ENCODE measurements at places on chromosomes 4 and X. TPM values are rescaled to one million over a fixed set of nuclear protein-coding genes. Genes with fewer than 3 reads are reported as not detected.

LINC00632 gene
- 0.47 TPM for total RNA-seq

MAB21L2 gene
- total RNA-seq, result not detected

SLITRK2 gene
- total RNA-seq, result not detected

STPG2 gene
- total RNA-seq, result not detected

ADGRG4 gene
- not detected for total RNA-seq

SH3D19 gene
- total RNA-seq, result 0.47 TPM

CFAP299 gene
- total RNA-seq, result 0.09 TPM

DNA sequence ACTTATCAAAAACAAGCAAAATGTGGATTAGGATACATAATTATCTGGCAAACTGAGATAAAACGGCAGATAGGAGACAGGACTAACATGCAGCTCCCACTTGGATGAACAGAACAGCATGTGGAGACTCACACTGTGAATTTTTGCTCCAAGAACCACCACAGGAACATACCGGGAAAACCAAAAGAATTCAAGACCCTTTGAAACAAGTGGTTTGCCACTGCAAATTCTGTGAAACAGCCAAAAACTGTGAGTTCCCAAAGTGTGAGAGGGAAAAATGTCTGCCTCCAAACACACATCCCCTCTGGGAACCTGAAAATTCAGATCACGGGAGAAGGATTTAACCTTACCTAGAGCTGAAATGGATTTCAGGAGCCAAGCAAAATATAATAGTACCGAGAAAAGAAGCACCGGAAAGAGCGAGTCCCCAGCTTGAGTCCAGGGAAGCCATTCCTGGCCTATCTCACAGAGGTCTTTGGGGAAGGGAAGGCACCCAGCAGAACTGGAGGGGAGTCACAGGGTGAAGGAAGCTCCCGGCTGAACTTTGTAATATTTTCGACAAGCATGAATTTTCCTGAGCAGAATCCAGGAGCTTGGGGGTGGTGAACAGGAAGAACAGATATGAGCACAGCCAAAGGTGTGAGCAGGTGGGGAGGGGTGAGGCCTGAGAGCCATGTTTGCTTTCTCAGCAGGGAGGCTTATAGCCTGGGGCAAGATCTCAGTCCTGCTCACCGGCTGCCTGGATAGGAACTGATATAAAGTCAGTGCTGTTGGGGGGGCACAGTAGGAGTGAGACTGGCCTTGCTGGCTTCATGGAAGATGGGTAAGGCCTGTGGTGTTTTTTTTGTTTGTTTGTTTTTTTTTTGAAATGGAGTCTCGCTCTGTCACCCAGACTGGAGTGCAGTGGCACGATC, 23.9 kb downstream of the MANBA start:
- no peak for DNase-seq

GRCh38 chr4:14345356-14345775, 656.9 kb upstream of the CPEB2 start:
- no peak for DNase-seq

DNA sequence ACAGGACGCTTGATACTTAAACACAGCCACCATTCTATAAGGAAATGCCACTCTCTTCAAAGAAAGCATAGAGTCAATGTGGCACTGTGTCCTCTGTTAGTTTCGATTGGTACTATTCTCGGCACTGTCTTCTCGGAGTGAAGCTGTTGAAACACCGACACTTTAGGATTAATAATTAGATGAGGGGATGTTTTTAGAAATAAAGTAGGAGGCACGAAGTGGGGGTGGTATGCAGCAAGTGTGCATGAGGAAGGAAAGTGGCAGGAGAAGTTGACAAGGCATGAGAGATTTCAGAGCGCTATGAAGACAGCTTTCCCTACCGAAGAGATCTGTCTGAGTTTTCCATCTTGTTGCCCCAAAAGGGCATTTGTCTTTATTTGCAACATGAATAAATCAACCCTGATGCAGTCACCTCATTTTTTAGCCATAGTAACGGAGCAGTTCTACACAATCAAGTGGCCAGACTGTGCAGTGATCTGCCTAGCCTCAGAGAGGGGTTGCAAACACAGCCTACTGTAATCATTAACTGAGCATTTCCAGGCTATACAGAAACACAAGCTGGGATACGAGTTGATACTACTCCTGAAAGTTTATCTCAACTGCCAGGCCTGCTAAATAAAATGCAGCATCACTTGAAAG, 8.3 kb downstream of the GPRIN3 start:
- no peak for DNase-seq

DNA sequence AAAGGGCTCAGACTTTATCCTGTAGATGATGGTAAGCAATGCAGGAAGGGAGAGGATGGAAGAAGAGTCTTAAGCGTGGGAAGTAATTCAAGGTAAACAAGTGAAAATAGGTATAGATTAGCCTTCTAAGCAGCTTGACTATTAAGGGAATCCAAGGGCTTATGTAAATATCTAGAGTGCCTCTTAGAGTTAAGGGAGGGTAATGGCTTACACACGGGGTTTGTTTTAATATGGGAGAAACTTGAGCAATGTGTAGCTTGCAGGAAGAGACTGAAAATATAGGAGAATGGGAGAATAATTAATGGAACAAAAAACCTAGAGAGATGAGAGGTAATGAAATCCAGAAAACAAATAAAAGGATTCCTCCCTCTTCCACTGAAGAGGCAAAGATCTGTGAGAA, 12.8 kb upstream of the SAP30 start:
- DNase-seq, result no peak

DNA sequence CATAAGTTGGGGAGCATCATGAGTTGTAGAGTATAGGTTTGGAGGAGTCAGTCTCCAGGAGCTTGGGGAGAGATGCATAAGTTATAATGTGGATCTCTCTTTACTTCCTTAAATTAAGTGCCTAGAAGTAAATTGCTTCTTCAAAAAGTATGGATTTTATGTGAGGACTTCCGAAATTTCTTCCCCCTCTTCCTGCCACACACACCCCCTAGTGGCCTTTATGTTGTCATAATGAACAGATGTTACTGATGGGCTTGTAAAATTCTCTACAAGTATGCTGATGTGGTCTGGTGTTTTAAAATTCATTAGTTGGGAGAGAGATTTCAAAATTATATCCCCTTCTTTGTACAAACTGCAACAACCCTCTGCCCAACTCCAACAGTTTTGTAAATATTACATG, 2.3 kb upstream of the METTL14 start:
- peak; percentile 39 for DNase-seq

- DNase-seq, result no peak
These were observed 8.7 kb downstream of the GAGE10 start for GRCh38 chrX:49312176-49312575.

DNA sequence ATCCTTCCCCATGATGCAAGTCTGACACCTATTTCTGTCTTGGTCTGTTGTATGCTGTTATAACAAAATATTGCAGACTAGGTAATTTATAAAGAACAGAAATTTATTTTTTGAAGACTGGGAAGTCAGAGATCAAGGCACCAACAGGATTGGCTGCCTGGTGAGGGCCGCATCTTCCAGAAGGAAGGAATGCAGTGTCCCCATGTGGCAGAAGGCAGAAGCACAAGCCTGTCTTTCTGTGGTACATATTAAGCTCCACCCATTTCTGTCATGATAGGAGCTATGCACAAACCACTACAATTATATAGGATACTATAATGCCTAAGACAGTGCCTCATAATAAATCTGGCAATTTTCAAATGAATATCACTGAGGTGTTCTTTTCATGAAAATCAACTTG, 502.3 kb upstream of the DIAPH2 start:
- DNase-seq, result no peak

- no peak for DNase-seq
These were observed 4.0 kb upstream of the NKX3-2 start for GRCh38 chr4:13548059-13548983.

DNA sequence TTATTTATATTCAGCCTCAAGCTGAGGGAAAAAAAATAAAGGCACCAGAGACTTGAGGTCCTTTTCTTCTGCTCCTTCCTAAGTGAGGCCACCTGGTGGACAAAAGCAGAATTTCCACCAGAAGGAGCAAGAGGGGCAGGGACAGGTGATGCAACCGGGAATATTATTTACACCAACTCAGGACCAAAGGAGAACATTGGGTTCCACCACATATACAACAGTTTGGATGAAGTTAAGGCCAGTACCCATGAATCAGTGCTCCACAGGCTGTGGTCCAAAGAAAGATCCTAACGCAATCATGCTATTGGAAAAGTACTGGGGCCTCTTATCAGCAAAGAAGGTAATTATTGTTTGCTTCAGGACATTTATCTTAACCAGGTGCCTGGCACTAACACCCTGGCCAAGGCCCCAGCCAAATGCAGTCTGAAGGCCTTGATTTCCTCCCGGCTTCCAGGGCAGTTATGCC, 57.4 kb downstream of the TSC22D3 start:
- DNase-seq, result peak; percentile 72

DNA sequence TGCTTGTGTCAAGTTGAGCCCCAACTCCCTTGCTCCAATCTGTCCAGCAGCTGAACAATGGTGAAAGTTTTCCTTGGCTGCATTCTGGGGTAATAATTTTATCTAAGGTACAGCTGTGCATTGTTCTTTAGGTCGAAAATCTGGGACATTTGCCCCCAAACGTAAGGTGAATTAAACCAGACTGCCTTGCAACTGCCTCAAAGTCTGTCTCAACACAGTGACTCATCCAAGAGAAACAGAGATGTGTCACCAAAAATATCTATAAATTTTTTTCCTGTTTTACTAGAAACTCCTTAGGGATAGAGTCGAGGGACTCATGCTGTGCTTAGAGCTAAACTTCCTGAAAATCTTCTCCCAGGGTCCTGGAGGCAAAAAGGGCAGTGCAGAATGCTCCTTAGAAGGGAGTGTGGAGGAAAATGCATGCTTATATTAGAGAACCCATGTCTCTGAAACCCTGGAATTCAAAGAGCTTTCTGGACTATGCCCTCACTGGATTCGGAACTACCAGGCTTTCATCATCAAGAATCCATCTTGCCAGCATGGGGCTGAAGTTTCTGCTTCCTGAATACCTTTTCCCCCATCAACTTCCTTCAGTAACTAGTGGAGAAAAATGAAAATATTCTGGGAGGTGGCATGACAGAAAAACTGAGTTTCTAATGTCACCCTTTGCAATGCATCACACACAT, 115.7 kb downstream of the PALLD start:
- DNase-seq, result no peak

DNA sequence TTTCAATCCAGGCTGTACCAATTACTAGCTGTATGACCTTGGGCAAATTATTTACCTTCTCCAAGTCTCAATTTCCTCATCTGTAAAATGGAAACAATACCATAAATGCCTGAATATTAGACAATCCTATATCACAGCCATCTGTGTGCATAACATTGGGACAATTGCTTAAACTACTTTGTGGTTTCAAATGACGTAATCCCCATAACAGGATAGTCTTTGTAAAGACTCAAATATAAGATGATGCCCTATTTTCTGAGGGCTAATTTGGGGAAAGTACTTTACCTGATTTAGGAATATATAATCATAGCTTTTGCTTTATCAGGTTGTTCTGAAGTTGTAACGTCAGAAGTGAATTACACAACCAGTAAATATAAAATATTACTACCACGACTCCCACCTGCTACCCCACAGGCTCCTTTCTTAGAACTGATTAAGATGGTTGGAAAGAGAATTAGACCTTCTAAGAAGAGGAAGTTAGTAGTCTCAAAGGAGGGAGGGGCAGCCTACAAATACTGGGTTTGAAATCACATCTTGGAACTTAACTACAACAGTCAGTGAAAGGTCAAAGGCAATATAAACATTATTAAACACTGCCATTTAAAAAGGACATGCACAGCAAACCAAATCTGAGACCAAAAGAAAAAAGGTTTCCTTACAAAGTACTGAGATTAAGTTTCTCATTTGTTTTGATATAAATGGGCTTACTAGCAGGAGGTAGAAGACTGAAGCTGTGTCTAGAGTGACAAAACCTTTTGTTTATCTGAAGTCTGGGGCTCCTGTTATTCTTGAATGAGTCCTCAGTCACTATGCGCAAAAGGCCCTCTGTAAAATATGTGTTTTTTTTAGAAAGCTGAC, 215.0 kb downstream of the SCFD2 start:
- no peak for DNase-seq

DNA sequence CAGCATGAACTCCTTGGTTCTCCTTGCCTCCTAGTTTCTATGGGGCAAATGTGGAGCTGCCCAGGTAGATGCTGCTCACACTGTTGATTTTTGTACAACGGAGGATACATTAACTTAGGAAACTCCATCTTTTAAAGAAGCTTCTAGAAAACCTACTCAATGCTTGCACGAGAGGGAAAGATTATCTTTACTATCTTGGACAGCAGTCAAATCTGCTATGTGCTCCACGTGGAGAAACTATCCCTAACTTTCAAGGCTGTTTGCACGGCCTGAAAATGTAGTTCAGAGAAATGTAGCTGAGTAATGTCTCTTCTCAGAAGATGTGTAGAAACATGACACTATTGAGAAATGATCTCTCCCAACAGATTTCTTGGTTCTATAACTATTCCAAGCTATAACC, 1530.9 kb upstream of the PABPC4L start:
- DNase-seq, result no peak

- no peak for DNase-seq
These were observed 54.9 kb downstream of the STX18 start for GRCh38 chr4:4486969-4487368.

GRCh38 chr4:147822128-147822527, 90.2 kb downstream of the ARHGAP10 start:
- no peak for DNase-seq

DNA sequence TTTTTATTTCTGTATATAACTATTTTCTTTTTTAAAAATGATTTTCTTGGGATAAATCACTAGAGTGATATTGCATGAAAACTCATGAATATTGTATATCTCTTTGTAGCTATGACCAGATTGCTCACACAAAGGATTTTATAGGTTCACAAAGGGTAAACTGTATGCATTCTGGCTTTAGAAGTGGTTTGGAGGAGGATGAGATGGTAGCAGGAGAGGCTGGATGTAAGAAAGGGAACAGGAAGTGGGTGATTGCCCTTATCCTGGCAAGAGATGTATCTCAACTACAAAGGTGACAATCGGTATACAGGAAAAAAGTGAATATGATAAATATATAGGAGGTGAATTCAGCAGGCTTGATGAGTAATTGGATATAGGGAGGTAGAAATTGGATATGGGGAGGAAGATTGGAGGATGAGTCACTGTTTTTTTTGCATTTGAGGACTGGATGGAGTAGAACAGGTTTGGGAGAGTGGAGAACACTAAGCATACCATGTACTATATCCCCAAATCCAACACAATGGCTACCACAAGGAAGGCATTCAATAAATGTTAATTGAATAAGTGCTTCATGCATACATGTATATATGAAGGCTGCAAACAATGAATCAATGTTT, 9.9 kb downstream of the FGG start:
- DNase-seq, result no peak

DNA sequence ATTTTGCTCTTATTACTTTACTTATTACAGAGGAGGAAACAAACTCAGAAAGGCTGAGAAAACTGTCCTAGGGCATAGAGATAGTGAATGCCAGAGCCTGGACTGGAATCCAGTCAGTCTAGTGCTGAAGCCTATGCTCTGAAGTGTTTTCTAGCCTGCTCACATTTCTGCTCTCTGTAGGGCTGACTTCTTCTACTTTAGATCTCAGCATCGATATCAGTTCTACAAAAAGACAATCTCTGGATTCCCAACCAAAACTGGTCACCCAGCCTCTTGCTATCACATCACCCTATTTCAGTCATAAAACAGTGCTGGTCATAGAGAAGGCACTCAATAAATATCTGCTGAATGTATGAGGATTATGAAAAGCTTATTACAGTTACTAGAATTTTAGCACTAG, 87.2 kb downstream of the FAM13A start:
- no peak for DNase-seq

GRCh38 chr4:108458681-108459080, 161.7 kb upstream of the RPL34 start:
- no peak for DNase-seq

All from K562 (cell line).